ENCODE measurements at places on chromosomes 16 and 17.

GRCh38 chr17:76268991-76269981 lies 4.1 kb downstream of the UBALD2 start:
- no peak for DNase-seq

GRCh38 chr17:78356101-78356713 lies 3.7 kb downstream of the SOCS3 start:
- no peak for DNase-seq

GRCh38 chr17:1959871-1960544 lies 65.1 kb downstream of the RTN4RL1 start:
- no peak for DNase-seq

- DNase-seq: no peak
Observed at GRCh38 chr16:13351181-13351580, 449.8 kb downstream of the SHISA9 start.

GRCh38 chr17:82943751-82944150 lies 103.9 kb upstream of the ZNF750 start:
- no peak for DNase-seq

DNA sequence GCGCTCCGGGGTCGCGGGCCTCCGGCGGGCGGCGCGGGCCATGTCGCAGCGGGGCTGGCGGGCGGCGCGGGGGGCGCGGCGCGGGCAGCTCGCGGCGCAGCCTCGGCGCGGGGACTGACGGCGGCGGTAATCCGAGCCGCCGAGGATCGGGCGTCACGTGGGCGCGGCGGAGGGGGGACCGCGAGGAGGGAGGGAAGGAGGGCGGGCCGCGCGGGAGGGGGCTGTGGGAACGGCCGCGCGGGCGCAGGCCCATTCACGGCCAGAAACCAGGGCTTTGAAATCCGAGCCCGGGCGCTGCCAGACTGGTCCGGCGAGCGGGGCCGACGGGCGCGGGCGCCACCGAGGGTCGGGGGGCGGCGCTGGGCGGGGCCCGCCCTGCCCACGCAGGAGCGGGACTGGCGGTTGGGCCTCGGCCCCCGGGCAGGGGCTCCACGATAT lies at the start of gene MTSS2:
MTSS2 (minus strand) TSS at position 116 of the 438 bp plus-strand sequence. CDS start 262 bp downstream, outside the sequence.
- peak; percentile 75 for DNase-seq

DNA sequence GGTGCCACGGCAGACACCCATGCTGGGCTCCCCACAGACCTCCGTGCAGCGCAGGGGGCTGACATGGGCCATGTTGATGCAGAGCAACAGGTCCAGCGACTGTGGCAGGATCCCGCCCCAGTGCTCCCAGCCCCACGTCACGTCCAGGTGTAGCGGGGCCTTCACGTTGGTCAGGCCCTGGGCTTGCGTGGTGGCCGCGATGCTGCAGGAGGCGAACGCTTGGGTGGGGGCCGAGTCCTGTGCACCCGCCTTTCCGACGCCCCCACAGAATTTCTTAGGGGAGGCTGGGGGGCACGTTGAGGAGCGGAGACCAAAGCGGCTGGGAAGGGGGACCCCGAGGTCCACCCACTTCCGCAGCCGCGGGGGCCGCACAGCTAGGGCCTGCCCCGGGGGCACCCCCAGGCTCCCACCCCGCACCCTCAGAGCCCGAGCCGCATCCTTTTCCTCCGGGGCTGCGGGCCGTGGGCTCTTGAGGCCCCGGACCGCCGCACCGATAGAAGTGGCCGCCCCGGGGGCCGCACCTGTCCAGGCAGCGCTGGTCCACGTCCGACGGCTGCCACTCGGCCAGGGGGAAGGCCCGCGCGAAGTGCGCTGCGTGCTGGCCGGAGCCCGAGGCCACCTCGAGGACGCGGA lies 416 bp downstream of the METTL26 start:
- no peak for DNase-seq

DNA sequence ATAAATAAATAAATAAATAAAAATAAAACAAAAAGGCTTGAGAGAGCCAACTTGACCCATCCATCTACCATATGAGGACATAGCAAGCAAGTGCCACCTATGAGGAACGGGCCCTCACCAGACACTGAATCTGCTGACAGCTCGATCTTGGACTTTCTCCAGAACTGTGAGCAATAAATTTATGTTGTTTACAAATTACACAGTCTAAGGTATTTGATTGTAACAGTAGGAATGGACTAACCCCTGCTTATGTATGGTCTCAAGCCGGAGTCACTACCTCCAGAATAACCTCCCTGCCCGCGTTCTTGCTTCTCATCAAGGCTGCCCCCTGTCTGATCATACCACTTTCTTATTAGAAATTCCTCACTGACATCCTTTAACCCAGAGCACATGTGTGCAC lies 9.9 kb downstream of the SLC5A11 start:
- no peak for DNase-seq

- no peak for DNase-seq
Observed at GRCh38 chr16:3530371-3530914, 29.6 kb downstream of the CLUAP1 start.

GRCh38 chr17:53749178-53749577 lies 73.5 kb upstream of the KIF2B start:
- DNase-seq: no peak

GRCh38 chr16:87114832-87115231 lies 202.4 kb downstream of the C16orf95 start:
- DNase-seq: no peak
